Hematopoietic multipotent progenitor cell treated with erythropoietin and hydrocortisone succinate and interleukin-3 and kit ligand, for 8 days (in vitro differentiated cells): ENCODE measurements at places on chromosomes 12 and 14.
A peak's percentile ranks its signal among the peaks of the same experiment; 100 is the strongest.

GRCh38 chr12:87756111-87756510 lies 273.1 kb downstream of the C12orf50 start:
- DNase-seq, result no peak

DNA sequence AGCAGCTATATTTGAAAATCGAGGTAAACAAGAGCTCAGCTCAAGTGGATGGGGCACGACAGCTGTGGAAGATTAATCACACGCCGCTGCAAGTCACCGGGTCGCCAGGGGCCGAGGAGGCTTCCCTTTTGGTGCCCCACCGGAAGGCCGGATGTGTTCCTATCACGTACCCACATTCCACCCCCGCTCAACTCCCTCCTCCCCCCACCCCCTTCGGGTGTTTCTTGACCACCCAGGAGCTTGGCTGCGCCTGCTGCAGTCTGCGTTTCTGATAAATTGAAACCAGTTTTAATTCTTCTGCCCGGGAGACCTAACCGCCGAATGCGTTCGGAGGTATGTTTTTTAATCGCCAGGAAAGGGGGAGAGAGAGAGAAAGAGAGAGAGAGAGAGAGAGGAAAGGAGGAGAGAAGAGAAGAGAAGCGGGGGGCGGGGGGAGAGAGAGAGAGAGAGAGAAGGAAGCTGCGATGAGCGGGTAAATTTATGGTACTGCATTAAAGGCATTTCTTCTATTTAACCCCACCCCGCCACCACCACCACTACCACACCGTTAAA lies 1.8 kb downstream of the SLC8A3 start:
- DNase-seq, result peak; percentile 79

DNA sequence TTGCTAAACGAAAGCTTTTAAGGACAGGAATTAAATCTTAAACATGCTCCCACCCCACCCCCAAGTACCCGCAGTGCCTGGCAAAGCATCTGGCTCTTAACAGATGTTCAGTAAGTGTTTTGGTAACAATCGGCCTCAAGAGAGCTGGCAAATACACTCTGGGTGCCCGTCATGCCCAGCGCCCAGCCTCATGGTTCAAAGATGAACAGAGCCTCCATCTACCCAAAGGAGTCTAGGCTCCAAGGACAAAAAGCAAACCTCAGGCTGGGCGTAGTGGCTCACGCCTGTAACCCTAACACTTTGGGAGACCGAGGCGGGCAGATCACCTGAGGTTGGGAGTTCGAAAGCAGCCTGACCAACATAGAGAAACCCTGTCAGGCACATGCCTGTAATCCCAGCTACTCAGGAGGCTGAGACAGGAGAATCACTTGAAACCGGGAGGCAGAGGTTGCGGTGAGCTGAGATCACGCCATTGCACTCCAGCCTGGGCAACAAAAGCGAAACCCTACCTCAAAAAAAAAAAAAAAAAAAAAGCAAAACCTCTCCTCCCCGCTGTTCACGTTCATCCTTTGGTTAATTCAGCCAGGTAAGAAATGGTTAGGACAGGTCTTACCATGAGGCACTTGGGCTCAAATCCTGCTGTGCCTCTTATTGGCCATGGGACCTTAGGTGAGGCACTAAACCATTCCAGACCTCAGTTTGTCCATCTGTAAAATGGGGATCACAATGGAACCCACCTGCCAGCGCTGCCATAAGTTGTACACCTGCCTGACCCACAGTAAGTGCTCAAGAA lies 151.3 kb downstream of the BCL11B start:
- DNase-seq, result no peak

- DNase-seq, result peak; percentile 13
Observed at GRCh38 chr14:35438910-35439713, 34.6 kb upstream of the NFKBIA start.

DNA sequence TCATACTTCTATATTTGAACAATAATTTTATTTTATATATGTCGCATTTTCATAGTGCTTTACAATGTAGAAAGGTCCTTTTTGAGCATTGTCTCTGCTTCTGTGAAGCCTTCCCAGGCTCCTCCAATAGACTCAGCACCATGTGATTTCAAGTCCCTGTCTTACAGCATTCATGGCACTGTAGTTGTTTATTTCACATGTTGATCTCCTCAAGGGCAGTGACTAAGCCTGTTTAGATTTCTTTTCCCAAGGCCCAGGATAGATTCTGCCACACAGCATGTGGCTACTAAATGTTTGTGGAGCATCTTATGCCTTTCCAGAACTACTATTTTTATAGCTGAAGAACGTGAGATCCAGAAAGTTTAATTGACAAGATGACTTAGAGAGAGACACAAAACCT lies 391.7 kb downstream of the TMEM117 start:
- no peak for DNase-seq

DNA sequence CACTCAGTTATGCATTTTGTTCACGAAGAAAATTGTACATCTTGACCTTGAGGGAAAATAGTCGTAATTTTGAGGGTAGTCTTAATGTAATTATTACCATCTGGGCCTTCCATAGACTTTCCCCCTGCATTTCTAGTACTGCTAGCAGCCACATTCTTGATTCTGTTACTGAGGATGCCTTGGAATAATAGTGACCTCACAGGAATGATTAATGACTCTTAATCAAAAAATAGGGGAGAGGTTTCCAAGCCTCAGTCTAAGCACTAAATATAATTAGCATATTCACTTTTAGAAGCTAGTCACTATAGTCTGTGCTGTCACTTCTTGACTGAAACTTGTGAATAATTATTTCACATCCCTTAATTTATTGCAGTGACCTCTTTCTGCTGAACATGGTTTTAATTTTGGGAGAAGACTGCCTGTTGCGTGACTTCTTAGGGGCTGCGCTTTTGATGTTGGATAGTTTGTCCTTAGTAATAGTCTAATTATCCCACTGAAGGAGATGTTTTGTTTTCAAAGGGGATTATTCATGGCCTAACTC lies 400.5 kb downstream of the ADAMTS20 start:
- no peak for DNase-seq

GRCh38 chr12:81992461-81992860 lies 233.3 kb upstream of the PPFIA2 start:
- peak; percentile 17 for DNase-seq

GRCh38 chr14:94451826-94452225 lies 774 bp downstream of the SERPINA11 start:
- no peak for DNase-seq

DNA sequence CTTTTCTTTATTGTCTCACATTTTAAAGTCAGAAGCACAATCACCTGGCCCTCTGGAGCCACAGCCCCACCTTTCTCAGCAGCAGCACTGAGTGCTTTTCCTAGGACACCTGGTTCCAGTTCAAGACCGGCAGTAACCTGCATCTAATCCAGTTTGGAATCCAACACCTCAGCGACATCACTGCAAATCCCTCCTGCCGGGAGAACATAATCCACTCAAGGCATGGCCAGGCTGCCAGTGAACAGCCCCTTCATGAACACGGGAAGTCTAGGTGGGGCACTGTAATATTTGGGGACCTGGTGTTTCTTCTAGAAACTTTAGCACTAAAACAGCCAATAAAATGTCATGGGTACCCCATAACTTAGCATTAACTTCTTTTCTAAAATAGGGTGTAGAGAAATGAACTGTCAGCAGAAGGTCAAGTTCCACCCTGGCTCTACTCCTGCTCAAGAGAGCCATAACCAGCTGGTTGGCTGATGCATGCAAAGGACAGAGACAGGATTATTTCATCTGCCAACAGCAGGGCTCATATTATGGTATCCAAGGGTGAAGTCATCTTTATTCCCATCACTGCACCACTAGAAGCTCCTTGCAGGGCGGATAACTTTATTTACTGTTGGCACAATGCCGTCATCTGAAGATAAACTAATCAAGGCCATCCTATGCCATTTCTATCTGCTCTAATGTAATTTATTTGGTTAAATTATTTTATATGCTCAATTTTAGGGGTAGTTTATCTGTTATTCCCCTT lies 76.7 kb downstream of the TTC7B start:
- DNase-seq, result no peak

GRCh38 chr12:2651068-2651965 lies 143.5 kb upstream of the FKBP4 start:
- no peak for DNase-seq

DNA sequence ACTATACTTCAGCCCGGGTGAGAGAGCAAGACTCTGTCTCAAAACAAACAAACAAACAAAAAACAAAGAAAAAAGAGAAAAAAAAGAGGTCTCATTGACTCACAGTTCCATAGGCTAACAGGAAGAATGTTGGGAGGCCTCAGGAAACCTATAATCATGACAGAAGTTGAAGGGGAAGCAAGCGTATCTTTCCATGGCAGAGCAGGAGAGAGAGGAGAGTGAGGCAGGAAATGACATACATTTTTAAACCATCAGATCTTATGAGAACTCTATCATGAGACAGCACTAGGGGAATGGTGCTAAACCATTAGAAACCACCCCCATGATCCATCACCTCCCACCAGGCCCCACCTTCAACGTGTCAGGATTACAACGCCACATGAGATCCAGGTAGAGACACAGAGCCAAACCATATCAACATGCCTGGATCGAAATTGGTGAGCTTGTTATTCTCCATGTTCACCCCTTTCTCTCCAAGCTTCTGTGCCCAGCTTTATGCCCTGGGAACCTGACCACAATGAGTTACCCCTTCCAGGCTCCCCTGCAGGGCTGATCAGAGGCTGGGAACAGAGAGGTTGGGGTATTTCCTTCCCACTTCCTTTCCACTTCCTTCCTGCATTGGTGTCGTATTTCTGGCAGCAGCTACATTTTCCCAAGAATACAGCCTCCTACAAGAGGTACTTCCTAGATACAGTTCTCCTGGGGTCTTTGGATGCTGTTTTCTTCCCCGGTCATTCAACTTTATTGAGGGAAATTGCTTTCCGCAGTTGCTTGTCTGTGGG lies 219.3 kb upstream of the FLRT2 start:
- no peak for DNase-seq

- DNase-seq, result no peak
Observed at GRCh38 chr12:107378609-107379008, 285.3 kb upstream of the CRY1 start.

DNA sequence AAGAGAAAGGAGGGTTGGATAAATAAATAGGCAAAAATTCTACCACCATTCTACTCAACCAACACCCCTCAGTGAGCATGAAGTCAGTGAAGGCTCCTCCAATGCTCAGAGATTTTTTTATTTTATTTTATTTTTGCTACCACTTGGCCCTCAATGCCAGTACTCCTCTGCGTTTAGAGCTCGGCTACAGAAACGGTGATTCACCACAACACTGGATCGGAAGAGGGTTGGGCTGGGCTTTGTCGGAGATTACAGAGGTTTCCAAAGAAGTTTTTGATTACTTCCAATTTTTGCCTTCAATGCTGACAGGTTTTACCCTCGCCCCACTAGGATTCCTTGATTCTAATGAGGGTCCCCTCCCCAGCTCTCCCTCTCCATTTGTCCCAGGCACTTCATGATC lies 1027.2 kb upstream of the TMEM132C start:
- no peak for DNase-seq

- DNase-seq, result no peak
Observed at GRCh38 chr14:43568022-43568421, 939.1 kb downstream of the FSCB start.

DNA sequence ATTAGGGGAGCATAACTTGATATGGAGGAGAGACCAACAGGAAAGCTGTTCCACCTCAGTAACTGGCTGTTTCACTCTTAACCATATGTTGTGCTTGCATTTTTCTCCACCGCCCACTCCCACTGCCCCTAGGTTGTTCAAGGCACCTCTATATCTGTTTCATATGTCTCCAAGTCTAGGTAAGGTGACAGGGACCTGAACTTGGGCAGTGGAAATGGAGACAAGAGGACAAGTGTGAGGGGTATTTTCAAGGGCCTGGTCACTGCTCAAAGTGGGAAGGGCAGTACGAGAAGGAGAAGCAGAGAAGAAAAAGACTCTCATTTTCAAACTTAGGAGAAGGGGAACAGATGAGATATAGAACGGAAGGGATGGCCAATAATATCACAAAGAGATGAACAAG lies 3.1 kb downstream of the SLC38A1 start:
- DNase-seq, result no peak

GRCh38 chr12:74339211-74339610 lies 198.4 kb upstream of the ATXN7L3B start:
- DNase-seq, result no peak
